ENCODE measurements at places on chromosomes 1 and 21.

GRCh38 chr1:34396042-34396441 lies 219.3 kb downstream of the C1orf94 start:
- DNase-seq = no peak

- DNase-seq = no peak
These were observed 26.2 kb downstream of the ATP8B2 start for GRCh38 chr1:154351363-154352068.

GRCh38 chr1:84083307-84083706 lies 60.8 kb upstream of the PRKACB start:
- DNase-seq = no peak

DNA sequence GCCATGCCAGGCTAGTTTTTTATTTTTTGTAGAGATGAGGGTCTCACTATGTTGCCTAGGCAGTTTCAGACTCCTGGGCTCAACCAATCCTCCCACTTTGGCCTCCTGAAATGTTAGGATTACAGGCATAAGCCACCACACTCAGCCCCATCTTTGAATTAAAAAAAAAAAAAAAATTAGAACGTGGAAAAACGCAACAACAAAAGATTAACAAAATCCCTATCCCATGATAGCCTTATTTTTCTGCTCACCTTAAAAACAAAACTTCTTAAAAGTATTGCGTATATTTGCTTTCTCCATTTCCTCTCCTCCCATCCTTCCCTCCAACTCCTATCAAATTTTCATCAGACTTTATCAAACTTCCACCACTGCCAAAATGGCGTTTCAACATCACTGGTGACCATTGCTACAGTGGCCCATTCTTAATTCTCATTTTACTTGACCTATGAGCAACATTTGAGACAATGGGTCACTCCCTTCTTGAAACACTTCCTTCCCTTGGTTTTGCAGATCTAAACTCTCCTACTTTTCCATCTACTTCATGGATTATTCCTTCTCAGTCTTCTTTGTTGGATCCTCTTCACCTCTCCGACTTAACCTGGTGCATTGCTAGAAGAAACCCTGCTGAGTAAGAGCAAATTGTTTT lies 579 bp upstream of the ZNF684 start:
- no peak for DNase-seq

GRCh38 chr1:235417086-235417697 lies 50.0 kb downstream of the TBCE start:
- DNase-seq = peak; percentile 23

- no peak for DNase-seq
These were observed 7.0 kb downstream of the SAMD11 start for GRCh38 chr1:930633-931138.

DNA sequence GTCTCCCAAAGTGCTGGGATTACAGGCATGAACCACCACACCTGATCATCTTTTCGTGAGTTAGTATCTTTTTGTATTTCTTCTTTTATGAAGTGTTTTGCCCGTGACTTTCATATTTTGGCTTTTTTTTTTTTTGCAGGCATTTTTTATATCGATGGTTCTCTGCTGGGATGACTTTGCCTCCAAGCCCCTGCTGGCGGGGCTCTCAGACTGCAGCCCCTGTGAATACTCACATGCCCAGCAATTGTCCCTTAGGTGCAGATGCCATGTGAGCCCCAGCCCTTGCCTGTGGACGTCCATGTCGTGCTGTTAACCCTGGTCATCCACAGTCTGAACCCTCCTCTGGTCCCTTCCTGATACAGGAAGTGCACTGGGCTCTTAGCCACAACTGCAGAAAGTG lies 21.7 kb downstream of the CRYAA start:
- no peak for DNase-seq

- no peak for DNase-seq
These were observed 45.0 kb upstream of the AIM2 start for GRCh38 chr1:159121526-159121925.

- no peak for DNase-seq
These were observed 183.2 kb downstream of the KIF26B start for GRCh38 chr1:245337829-245338484.

Measured in activated CD4-positive, CD25-positive, alpha-beta regulatory T cell (primary cell).